ENCODE measurements at places on chromosomes 6 and 20.

DNA sequence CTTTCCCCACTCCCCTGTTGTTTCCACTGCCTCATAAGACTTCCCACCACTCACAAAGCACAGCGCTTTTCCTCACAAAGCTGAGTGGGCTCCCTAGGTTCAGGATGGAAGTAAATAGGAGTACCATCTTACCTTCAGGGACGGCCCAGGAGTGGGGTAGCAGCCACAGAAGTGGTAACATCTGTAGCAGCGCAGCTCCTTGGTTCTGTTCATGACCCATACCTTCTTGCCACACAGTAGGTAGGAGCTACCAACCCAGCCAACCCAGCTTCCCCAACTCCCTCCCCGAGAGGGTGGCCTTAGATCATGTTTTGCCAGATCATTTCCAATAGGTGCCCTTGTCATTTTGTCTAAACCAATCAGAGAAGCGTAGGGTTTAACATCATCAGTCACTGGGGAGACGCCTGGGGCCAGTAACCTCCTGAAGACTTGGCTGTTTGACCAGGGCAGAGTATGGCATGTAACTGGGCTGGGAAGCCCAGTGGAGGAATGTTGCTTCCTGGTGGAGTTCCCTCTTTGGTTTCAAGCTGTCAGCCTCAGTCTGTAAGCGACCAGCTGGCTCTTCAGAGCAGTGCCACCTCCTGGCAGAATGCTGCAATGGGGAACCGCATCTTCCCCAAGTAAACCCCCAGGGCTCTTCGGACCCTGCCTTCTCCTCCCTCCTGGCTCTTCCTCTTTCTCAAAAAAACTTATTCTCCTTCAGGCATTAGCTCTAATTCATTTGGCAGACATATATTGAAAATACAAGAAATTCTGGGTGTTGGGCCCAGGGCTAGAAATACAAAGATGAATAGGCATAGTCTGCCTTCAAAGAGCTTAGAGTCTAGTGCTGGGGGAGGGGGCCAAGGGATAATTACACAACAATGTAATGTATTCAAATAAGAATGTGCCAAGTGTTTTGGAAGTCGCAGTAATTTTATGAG, at the start of gene HLA-DMA:
Gene HLA-DMA (minus strand): TSS at position 281 of the 923 bp plus-strand sequence. CDS start 61 bp downstream, at position 220.
- DNase-seq = peak; percentile 16

DNA sequence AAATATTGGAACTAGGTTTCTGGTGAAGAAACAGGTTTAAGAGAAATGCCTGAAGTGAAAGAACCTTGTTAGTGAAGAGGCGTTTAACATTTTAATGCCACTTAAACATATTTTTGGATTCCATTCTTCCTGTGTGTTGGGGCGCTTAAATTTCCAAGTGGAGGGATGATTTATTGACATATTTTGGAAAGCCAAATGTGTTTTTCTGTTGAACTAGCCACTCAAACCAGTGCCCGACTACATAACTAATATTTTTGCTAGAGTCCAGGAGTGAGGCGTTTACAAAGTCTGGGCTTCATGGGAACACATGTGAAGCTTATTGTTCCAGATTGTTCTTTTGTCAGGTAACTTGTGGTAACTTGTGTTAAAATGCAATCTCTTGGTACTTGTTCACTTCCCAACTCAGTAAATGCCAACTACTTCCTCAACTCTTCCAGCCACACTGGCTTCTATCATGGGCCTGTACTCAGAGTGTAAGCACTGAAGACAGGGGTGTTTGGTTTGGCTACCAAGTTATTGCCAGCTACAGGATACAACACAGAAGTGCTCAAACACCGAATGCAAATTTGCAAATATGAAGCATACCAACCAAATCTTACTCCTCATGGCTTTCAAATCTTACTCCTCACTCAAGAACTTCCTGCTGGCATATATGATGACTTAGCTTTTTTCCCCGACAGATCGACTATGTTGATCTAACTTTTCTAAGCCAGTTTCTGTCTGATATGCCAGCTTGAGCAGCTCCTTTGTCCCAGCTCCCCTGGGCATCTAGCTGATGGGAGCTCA, 2.0 kb upstream of the ZNFX1 start:
- DNase-seq = no peak

GRCh38 chr6:118288355-118289124, 259.6 kb upstream of the PLN start:
- DNase-seq = no peak

GRCh38 chr6:129621252-129621651, 88.7 kb downstream of the ARHGAP18 start:
- no peak for DNase-seq

GRCh38 chr6:118843685-118844390, 50.1 kb upstream of the ASF1A start:
- no peak for DNase-seq

DNA sequence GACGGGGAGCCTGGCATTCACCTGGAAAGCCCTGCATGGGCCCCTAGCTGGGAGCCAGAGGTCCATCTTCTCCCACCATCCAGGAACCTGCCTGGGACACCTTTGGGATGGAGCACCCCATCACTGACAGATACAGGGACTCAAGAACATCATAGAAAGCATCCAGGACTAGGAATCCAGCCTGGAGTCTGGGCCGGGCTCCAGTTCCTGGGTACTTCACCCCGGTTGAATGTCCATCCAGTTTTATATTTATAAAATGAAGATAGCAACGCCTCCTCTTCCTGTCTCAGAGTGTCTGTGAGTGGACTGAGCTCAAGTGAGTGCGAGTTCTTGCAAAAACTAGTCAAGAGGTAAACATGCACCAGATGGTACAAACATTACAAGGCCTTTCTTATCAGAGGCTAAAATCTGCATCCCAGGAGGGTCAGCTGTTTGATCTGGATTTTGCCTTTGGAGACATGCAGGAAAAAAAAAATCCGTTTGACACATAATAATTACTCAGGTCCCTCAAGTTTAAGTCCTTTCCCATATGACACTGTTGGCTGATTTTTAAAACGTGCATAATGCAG, 27.4 kb downstream of the ZC3H12D start:
- DNase-seq = no peak

DNA sequence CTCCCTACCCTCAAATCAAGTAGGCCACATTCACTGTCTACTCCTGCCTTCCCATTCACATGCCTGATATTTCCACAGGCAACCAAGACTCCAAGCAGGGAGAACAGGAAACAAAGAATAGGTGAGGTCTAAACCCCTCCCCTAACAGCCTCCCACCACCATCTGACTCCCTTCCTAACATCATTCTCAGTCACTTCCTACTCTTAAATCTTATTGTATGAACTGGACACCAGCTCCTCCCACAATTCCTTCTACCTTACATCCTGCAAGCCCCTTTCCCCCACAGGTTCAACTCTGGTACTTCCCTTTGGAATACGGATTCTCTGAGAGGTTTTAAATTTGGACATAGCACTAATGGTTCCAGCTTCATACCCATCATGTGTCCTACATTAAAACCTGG, 944 bp upstream of the C6orf136 start:
- no peak for DNase-seq

- DNase-seq = no peak
Observed at GRCh38 chr6:16602035-16602434, 159.2 kb downstream of the ATXN1 start.

DNA sequence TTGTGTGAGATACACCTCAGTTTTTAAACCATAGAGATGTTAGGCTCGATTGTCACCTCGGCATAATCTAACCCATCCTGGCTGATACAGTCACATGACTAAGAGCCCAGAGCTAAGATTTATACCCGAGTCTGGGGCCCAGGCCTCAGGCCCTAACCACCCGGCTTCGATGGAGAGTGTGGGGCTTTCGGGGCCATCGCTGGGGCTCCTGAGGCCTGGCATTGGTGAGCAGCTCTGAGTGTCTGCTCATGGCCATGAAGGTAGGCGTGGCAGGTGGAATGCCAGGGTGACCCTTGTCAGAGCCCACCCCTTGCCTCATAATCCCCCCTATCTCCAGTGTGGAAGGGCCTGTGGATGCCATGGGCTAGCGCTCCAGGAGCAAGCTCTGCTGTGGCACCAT, 164.3 kb downstream of the BMP7 start:
- no peak for DNase-seq

GRCh38 chr6:87904011-87904410, 143.6 kb upstream of the SPACA1 start:
- DNase-seq = no peak

DNA sequence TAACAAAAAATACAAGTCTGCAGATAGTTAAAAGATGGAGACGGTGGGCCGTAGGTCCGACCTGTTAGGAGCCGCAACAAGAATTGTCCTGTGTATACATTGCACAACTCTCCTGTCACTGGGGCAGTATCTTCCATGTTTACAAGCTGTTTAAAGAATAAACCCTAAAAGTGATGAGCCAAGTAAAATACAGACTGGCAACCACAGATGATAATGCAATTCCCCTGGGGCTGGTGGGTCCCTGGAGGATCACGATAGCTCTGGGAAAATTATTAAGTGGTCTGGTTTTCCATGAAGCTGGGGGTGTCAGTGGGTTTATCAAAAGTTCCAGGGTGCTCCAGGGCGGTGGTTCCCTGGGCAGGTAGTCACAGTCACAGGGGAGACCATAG, 8.1 kb upstream of the FAM50B start:
- DNase-seq = no peak

GRCh38 chr6:21740376-21741124, 147.0 kb downstream of the SOX4 start:
- DNase-seq = no peak

DNA sequence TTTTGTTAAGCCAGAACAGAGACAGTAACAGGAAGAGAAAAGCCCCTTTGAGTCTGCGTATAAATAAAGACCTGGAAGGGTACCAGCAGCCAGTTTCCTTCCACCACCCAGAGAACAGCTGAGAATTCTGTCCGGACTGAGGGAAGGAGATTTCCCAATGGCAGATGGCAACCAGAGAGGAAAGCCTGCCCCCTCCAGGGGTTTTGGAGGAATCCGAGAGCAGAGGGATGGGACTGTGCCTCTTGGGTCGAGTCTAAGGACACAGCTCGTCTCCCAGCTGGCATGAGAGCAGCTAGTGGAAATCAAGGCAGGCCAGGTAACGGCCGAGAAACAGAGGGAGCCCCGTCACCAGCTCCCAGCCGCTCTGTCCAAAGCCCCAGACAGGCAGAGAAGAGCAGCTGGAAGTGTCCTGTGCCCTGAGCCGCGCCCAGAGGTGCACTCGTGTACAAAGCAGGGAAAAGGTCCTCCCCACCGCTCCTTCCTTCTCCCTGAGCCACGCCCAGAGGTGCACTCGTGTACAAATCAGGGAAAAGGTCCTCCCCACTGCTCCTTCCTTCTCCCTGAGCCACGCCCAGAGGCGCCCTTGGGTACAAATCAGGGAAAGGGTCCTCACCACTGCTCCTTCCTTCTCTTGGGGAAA, 134.0 kb upstream of the SNX9 start:
- DNase-seq = no peak
